ENCODE measurements at places on chromosomes 7 and 10.

DNA sequence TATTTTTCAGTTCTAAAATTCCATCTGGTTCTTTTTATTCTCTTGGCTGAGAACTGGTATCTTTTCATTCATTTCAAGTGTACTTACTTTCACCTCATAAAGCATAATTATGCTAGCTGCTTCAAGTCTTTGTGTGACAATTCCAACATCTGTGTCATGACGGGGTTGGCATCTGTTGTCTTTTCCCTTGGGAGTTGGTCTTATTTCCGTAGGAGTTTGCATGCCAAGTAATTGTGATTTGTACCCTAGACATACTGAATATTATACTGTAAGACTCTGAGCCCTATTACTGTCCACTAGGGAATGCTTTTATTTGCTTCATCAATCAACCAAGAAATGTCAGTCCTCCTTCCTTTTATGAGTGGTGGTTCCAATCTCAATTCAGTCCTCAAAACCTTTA, 24.6 kb upstream of the HUS1 start:
- DNase-seq, result no peak

GRCh38 chr7:1752111-1752510, 82.0 kb downstream of the ELFN1 start:
- no peak for DNase-seq

DNA sequence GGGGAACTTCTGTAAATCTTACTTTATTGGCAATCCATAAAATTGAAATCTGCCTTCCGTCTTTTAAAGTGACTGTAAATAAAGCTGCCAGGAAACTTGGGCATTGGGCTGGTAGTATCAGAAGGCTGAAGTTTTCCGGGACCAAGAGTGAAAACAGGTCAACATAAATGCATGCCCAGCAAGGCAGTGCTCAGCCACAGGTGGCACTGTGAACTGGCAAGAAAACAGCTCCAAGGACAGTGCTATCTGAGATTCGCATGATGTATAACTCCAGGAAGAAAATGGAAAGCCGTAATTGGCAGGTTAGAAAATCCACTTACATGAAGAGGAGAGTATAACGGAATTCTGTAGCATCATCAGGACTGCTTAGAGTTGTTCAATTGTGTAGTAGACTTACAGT, 1.9 kb upstream of the INSYN2A start:
- DNase-seq, result no peak

DNA sequence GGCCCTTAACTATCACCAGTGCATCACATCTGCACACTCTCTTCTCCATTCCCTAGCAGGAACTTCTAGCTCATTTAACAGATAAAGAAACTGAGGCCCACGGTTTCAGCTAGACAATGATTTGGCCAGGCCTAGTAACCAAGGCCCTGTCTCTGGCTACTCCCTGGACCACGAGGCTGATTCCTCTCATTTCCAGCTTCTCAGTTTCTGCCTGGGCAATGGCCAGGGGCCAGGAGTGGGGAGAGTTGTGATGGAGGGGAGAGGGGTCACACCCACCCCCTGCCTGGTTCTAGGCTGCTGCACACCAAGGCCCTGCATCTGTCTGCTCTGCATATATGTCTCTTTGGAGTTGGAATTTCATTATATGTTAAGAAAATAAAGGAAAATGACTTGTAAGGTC, 13.5 kb downstream of the AQP1 start:
- no peak for DNase-seq

DNA sequence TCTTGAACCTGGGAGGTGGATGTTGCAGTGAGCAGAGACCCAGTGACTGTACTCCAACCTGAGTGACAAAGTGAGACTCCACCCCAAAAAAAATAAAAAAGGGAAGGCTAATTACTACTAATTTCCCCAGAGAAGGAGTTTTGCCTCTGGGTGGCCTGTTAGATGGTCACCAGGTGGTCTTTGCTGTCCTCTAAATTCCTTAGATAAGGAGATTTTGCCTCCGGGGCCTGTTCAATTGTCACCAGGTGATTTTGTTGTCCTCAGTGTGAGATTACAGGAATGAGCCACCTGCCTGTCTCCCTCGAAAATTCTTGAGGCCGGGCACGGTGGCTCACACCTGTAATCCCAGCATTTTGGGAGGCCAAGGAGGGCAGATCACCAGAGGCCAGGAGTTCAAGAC, 24.4 kb upstream of the ZMIZ2 start:
- no peak for DNase-seq

DNA sequence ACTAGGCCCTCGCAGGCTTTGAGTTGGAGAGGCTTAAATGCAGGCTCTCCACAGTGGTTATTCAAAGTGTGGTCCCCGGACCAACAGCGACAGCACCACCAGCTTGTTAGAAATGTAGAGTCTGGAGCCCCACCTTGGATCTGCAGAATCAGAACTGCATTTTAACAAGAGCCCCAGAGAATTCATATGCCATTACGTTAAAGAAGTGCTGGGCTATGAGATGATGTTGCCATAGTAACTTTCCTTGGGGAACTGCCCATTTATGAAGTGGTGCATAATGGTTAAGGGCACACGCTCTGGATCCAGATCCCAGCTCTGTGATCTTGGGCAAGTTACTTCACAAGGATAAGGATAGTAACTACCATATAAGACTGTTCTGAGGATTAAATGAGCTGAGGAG, 48.9 kb downstream of the ZCCHC24 start:
- no peak for DNase-seq

- DNase-seq, result no peak
Measured at GRCh38 chr7:128323040-128323439, 20.7 kb downstream of the RBM28 start.

- no peak for DNase-seq
Measured at GRCh38 chr10:71176661-71177060, 35.7 kb upstream of the UNC5B start.

DNA sequence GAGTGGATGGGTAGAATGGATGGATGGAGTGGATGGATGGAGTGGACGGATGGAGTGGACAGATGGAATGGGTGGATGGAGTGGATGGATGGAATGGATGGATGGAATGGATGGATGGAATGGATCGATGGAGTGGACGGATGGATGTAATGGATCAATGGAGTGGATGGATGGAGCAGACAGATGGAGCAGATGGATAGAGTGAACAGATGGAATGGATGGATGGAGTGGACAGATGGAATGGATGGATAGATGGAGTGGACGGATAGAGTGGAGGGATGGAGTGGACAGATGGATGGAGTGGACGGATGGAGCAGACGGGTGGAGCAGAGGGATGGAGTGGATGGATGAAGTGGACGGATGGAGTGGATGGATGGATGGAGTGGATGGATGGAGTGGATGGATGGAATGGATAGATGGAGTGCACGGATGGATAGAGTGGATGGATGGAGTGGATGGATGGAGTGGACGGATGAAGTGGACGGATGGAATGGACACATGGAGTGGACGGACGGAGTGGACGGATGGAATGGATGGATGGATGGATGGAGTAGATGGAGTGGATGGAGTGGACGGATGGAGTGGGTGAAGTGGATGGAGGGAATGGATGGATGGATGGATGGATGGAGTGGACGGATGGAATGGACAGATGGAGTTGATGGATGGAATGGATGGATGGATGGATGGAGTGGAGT, 260.3 kb upstream of the C7orf33 start:
- DNase-seq, result no peak

DNA sequence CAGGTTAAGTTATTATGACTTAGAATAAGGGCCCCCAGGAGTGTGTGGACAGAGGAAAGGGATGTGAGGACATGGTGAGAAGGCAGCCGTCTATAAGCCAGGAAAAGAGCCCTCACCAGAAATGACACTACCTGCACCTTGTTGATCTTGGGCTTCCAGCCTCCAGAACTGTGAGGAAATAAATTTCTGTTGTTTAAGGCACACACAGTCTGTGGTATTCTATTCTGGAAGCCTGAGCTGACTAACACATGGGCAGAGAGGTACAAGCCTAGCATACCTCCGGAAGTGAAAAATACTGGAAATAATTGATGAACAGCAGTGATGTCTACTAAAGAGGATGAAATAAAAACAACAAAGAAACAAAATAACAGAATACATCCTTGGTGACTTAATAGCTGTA, 46.1 kb upstream of the GRB10 start:
- no peak for DNase-seq

GRCh38 chr7:138354066-138354465, 106.0 kb upstream of the TRIM24 start:
- DNase-seq, result no peak

GRCh38 chr7:5441840-5442503, 18.3 kb upstream of the TNRC18 start:
- DNase-seq, result no peak

GRCh38 chr10:48551861-48552591, 52.8 kb downstream of the ARHGAP22 start:
- no peak for DNase-seq

GRCh38 chr10:112821663-112822062, 128.4 kb upstream of the TCF7L2 start:
- no peak for DNase-seq

- DNase-seq, result no peak
Measured at GRCh38 chr10:20110125-20111100, 294.2 kb downstream of the PLXDC2 start.

- no peak for DNase-seq
Measured at GRCh38 chr7:99083068-99083651, 60.7 kb downstream of the SMURF1 start.

- DNase-seq, result no peak
Measured at GRCh38 chr10:60123172-60123571, 216.8 kb upstream of the CCDC6 start.

All from NCI-H526 (cell line).